ENCODE measurements at places on chromosomes 1 and 21. TPM values are rescaled to one million over a fixed set of nuclear protein-coding genes. Genes with fewer than 3 reads are reported as not detected.

Gene AMY2B
- 0.45 TPM for total RNA-seq

Gene CORT
- 0.15 TPM for total RNA-seq

Gene SYT14
- total RNA-seq: 0.02 TPM

Gene CFHR1
- 0.20 TPM for total RNA-seq

Gene CAPN9
- total RNA-seq: not detected

Gene CDKN2C
- total RNA-seq: 11.8 TPM

Gene ZNF695
- 2.9 TPM for total RNA-seq
